Activated CD4-positive, alpha-beta T cell treated with anti-CD3 and anti-CD28 coated beads, Interleukin-2, amount 50 U/mL, for 1 hour (primary cell): ENCODE measurements at places on chromosomes 6 and 20.

DNA sequence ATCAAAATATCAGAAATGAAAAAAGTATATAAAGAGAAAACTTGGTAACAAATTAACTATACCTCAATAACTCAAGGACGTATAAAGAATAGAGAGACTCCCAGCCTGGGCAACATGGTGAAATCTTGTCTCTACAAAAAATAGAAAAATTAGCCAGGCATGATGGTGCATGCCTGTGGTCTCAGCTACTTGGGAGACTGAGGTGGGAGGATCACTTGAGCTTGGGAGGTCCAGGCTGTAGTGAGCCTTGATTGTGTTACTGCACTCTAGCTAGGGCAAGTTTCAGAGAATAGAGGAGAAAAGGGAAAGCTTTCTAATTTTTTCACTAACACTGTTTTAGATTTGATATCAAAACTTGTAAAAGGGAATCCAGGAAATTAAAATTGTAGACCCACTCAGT lies 295.9 kb downstream of the GJA1 start:
- no peak for DNase-seq

DNA sequence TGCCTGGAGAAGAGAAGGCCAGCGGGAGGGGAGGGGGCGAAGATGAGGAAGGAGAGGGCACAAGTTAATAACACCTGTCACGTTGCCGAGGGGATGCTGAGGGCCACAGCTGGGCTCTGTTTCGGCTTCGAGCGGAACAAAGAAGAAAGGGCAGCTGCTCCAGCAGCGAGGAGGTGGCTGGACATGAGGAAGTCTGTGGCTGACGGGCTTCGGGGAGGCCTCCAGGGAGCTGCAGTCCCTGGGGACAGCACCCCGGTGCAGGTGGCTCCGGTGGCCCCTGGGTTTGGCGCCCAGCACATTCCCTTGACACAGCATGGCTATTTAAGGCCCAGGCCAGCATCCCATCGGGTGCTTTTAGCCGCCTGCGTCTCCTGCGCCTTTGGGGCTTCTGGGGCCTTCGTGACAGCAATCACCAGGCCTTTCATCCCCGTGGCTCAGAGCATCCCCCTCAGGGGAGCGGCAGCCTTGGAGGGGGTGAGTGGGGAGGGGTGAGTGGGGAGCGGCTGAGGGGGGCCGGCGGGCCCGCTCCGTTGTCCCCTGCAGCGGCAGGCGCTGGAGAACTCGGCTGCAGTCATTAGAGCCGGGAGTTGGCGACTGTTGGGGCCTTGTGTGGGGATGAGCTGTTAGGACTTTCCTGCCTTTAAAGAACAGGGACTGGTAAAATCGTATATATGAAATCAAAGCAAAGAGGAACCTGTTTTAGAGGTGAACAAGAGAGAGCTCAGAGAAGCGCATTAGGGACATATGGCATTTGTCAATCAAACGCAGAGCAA lies 99.0 kb downstream of the TMEM242 start:
- no peak for DNase-seq

GRCh38 chr6:37743926-37744325 lies 46.2 kb upstream of the MDGA1 start:
- DNase-seq: no peak

- no peak for DNase-seq
These were observed 7.2 kb downstream of the KDM1B start for GRCh38 chr6:18162401-18162800.

GRCh38 chr20:63359164-63359934 lies 1.8 kb downstream of the CHRNA4 start:
- DNase-seq: no peak
